GM23338 (cell line): ENCODE measurements at places on chromosomes 3 and 15.

DNA sequence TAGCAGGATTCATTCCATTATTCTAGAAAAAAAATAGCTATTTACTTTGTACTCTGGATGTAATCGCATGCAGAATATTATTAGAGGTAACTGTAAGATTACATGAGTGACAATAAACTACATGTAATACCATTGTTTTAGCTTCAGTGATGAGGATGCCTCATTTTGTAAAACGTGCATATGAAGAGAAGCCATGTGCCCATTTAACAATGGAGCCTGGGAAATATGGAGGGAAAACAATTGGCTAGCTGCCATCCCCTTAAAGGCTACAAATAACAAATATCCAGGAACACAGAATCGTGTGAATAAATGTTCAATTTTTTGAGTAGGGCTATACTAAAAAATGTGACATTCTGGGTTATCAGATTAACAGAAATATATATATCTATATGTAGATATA, 151.1 kb downstream of the SAMMSON start:
- no peak for DNase-seq

DNA sequence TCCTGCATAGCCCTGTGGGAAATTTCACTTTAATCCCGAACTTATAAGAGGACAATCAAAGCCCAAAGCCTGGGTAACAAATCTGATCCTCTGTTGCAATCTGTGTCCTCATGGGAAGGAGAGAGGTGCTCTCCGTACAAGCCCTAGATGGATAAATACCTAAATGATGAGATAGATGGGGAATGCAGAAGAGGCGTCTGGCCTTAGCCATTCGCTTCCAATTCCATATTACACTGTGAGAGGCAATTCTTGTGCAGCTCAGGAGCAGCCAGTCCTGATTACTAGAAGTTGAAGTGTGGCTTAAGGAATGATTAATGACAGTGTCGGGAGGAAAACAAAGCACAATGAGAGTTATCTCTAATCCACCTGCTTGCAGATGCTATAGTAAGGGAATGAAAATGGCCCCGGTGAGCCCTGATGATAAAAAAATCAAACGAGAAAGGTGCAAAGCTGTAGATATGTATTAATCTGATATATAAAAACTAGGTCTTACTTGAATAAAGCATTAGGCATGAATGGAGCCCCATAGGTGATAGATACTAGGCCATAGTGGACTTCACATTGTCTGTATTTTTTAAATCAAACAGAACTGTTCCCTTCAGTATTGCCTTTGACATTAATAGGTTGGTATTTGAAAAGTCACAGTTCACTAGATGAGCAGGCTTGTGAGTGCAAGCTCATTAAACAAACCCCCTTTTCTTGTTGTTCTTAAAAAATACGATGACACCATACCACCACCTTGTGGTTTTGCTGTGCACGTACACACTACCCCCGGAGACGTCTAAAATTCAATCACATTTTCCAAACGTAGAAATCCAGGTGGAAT, 54.2 kb upstream of the TMCO5A start:
- DNase-seq, result peak; percentile 78

DNA sequence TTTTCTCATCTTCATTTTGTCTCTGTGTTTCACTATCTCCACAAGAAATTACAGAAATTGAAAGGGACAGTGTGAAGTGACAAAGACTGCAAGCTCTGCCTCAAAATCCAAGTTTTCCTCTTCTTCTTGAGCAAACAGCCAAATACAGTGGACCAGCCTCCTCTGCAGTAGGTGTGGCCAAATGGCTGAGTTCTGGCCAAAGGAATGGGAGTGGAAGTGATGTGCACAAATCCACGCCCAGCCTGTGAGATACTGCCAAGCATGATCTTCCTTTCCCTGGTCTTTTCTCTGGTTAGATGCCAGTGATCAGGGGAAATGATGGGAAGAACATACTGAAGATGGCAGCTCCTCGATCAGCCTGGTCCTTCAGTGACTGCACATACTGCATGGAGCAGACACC, 111.0 kb upstream of the CPNE4 start:
- no peak for DNase-seq

GRCh38 chr3:56251343-56251945, 216.8 kb downstream of the ERC2 start:
- DNase-seq, result peak; percentile 70
